ENCODE measurements at places on chromosomes 7 and 10.

GRCh38 chr10:52276986-52277385 lies 37.1 kb upstream of the DKK1 start:
- no peak for DNase-seq

DNA sequence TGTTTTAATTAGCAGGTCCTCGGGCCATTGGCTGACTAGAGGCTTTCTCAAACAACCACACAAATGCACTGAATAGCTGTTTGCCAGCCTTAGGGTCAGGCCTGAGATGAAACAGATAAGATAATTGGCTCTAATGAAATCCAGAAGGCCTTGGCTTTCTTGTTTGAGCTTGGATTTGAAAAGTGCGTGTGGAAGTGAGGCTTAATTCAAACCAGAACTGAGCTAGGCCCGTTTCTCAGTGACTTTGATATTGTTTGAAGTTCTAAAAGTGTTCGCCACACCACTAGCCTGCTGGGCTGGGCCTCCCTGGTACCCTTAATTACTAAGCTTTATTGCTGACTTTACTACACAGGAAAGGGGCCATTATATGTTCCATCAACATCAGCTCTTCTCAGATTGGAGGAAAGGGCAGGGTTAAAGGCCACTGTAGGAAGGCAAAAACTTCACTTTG lies 270.6 kb downstream of the TWIST1 start:
- DNase-seq = no peak

- DNase-seq = no peak
These were observed 6.1 kb upstream of the FGL2 start for GRCh38 chr7:77205706-77206105.

- DNase-seq = no peak
These were observed 100.8 kb downstream of the MICALL2 start for GRCh38 chr7:1358376-1359050.

DNA sequence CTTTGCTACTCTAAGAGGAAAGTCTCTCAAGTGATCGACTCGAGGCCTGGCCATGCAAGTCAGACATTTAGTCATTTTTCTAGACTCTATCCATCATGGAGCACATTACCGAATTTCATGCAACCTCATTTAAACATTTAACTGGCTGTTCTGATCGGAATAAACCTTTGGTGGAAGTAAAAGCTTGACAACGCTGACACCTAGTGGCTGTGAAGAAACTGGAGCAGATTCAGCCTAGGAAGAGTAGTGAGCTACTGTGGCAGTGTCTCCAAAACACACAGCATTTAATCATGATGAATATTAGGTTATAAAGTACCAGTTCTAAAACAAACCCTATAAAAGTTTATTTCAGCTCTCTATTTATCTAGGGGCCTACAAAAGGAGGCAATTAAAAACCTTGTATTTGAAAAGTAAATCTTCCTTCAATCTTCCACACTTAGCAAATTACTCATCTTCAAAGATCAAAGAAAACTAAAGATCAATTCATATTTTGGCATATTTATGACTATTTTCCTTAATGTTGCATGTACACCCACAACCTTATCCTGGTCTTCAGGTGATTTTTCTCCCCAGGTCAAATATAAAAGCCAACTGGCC lies 175.0 kb downstream of the CTNNA3 start:
- DNase-seq = peak; percentile 6

GRCh38 chr7:34747867-34748727 lies 90.1 kb downstream of the NPSR1 start:
- DNase-seq = no peak

Measured in stimulated activated CD4-positive, alpha-beta T cell treated with anti-CD3 and anti-CD28 coated beads, Interleukin-15, amount 100 ng/mL, for 48 hours (primary cell).